ENCODE measurements at places on chromosomes 16 and 17.

DNA sequence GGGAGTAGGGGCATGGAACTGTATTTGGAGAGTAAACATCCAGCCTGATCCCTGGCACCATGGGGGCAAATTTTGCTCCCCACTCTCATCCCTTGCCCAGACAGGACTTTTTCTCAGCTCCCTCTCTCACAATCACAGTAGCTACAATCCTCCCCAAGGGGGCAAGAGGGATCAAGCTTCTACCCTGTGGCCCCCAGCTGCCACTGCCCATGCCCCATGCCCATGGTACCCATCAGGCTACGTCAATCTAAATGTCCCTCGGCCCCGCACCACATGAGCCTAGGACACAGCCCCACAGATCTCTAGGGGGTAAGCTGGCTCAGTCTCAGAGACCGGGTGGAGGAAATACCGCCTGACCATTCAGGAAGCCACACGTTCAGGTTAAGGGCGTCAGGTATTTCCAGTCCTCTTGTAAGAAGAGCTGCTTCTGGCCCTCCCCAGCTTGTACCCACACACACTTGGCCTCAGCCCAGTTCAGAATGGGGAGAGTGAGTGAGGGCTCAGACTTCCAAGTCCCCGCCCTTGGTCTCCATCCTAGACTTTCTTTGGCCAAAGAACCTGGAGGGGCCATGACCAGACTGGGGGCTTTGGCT, 1.8 kb downstream of the CACNB1 start:
- DNase-seq: peak; percentile 46

GRCh38 chr17:74695629-74696028, 17.1 kb downstream of the CD300LF start:
- DNase-seq: no peak

DNA sequence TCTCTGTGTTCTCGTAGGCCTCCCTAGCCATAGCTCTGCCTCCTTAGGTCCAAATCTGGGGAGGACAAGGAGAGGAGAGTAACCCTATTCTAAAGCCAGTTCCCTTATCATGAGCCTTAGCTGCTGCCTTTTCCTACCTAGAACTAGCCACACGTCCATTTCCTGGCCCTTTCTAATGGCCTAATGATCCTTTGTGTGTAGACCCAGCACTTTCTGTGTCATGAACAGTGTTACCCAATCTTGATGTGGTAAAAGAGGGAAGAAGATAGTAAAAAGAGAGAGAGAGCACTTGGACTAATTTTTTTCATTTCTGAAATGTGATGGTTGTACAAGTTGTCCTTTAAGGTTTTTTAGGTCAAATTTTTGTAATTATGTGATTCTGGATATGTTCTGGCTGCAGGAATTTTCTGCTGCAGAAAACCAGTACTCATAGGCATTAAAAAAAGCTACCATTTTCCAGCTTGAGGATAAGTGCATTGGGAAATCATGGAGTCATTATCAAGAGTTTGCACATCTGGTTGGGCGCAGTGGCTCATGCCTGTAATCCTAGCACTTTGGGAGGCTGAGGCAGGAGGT, 18.2 kb downstream of the CASC3 start:
- no peak for DNase-seq

- DNase-seq: no peak
Observed at GRCh38 chr17:52681480-52681879, 523.0 kb upstream of the CA10 start.

- peak; percentile 19 for DNase-seq
Observed at GRCh38 chr17:34981538-34982241, 1.4 kb downstream of the LIG3 start.

- no peak for DNase-seq
Observed at GRCh38 chr16:25140459-25140858, 28.9 kb downstream of the LCMT1 start.

DNA sequence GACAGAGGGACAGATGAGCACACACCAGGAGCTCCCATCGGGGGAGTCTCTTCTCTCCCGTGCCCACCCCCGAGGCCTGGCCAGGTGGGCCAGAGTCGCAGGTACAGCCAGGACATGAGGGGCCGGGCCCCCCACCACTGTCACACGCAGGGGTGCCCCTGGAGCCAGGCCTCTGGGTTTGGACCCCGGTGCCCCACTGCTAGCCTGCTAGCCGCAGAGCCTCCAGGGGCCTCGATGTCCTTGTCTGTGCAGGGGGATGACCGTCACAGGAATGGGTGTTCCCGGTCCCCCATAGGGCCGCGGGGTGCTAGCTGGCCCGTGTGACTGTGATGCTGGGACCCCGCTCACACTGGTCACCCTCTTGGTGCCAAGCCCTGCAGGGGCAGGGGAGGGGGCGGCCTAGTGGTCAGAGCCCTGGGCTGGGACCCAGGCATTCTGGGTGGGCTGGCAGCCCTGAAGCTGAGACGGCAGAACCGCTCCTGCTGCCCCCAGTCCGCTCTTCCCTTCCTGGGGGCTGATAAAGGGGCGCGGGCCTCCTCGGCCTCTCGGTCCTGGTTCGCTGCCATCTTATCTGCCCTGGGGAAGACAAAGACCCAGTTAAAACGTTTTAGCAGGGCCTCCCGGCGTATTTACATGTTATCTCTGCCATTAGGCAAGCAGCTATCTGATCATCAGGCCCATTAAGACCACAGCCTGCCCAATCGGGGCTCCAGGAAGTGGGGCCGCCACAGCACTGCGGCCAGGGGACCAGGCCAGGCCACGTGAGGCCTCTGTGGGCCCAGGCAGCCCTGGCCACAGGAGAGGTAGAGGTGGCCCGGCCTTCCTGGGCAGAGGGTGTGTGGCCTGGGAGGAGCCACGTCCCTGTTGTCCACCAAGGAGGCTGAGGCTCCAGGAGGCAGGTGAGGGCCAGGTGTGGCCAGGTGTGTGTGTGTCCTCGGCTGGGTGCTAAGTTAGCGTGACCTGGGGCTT, 57.2 kb upstream of the ZC3H18 start:
- no peak for DNase-seq

- no peak for DNase-seq
Observed at GRCh38 chr17:82184761-82185160, 27.9 kb downstream of the CCDC57 start.

DNA sequence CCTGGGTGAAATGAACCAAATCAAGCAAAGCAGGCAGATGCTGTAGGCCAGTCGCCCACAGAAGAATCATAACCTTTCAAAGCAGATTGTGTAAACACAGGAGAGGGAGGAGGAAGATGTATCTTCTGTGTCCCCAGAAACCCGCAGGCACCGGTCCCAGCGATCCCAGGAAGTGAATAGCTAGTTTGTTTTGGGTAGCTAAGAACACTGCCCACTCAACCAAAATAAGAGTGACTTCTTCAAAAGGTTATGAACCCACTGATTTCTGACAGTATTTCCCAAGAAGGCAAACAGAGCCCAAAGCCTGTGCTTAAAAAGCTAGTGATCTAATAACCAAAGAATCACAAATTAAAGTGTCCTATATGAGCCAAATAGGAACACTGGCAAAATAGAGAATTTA, 67.8 kb downstream of the GRIN2A start:
- no peak for DNase-seq

All from G401 (cell line).